ENCODE measurements at places on chromosomes 4 and X.

- DNase-seq, result no peak
These were observed 97.8 kb downstream of the SYTL5 start for GRCh38 chrX:38103857-38104812.

- no peak for DNase-seq
These were observed 210.2 kb downstream of the HS6ST2 start for GRCh38 chrX:132748268-132748667.

DNA sequence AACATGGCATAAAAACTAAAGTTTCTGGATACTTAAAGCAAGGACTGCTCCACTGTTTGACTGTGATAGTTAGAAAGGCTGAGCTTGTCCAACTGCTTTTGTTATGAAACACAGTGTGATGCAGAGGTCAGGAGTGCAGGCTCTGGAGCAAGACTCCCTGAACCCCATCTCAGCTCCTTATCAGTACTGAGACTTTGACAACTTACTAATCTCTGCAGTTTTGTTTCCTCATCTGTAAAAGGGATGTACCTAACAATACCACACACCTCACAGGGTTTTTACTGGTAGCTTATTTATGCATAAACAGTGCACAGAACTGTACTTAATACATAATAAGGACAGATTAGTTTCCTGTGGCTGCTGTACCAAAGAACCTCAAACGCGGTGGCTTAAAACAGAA lies 804.3 kb downstream of the FSTL5 start:
- no peak for DNase-seq

DNA sequence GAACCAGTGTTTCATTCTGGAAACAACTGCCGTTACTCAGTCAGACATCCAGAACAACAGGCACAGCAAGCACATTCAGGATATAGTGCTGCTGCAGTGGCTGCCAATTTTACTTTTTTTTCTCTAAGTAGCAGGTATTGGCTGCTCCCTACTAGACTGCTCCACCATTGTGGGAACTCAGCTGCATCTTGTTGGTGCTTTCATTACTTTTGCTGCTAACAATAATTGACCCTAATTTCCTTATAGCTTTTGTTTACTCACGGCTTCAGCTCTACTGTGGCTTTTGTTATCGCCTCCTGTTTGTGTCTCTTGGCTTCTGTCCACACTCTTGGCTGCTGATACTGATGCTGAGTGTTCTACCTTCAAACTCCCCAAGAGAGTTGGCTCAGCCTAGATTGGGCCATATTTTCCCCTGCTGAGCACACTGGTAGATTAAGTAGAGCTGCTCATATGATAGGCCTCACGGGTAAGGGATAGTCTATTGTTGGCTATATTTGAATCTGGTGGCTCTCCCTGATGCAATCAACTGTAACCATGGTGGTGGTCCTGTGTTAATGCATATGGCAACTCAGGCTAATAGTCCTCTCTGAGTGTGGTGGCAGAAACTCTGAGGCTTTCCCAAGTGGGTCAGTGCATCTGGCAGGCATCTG lies 44.5 kb upstream of the IL2 start:
- DNase-seq, result no peak

GRCh38 chr4:81606801-81607501 lies 135.2 kb upstream of the RASGEF1B start:
- no peak for DNase-seq

- DNase-seq, result no peak
These were observed 11.7 kb downstream of the PITX2 start for GRCh38 chr4:110610940-110611831.

DNA sequence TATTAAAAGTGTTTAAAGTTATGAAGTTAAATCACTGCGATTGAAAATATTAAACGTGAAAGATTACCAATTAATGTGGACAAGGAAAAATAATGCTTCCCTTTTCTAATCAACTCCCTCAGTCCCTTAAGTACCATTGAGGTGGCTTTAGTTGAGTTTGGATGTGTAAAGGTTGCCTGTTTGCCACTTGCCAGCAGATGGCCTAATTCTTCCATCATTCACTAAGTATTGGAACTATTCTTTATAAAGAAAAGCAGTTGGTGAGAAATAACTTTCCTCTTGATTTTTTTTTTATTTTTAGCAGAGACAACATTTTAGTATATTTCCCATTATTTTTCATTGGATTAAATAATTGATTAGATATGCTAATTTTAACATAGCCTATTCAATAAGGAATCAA lies 295.9 kb upstream of the TACR3 start:
- DNase-seq, result no peak

DNA sequence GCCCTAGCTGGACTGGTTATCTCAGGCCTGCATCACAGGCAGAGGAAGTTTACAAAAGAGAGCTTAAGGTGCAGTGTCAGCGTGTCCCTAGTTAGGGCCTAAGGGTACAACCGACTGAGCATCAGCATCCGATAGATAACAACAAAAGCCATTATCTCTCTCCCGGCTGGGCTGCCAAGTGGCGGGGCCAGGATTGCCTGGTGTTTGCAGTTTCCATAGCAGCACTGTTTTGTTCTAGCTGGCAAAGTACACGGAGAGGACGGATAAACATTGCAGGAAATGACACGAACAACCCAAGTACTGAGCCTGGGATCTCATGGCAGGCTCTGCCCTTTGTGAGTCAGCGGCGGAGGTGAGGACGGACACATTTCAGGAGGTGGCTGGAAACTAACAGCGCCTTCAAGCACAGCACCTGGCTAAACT lies 104.7 kb upstream of the NOCT start:
- DNase-seq, result no peak

GRCh38 chr4:88820698-88821415 lies 123.2 kb upstream of the NAP1L5 start:
- DNase-seq, result no peak

- no peak for DNase-seq
These were observed 8.8 kb upstream of the CDK16 start for GRCh38 chrX:47209508-47210238.

GRCh38 chr4:108635070-108635655 lies 14.8 kb downstream of the RPL34 start:
- DNase-seq, result no peak

- DNase-seq, result no peak
These were observed 28.9 kb downstream of the TMPRSS11E start for GRCh38 chr4:68476191-68476590.

- no peak for DNase-seq
These were observed 72.4 kb downstream of the PCYT1B start for GRCh38 chrX:24574743-24575142.

DNA sequence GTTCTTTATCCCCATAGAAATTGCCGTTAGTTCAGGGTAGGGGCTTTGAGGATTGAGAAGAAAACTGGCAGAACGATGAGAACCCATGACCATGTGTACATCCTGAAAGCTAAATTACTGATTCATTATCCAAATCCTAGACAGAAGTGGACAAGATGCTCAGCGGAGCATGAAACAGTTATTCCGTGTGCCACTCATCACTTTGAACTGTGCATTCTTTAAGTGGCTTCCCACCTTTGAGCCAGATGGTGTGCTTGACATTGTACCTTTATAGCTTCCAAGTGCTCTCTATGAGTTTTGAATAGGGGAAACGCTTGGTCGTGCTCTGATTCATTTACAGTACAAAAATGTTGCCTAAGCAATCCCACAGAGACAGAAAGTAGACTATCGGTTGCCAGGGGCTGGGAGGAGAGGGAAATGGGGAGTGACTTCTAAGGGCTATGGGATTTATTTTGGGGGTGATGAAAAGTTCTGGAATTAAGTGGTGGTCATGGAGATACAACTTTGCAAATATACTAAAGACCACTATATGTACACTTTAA lies 100.0 kb downstream of the DOCK11 start:
- DNase-seq, result no peak
